CD4-positive, CD25-positive, alpha-beta regulatory T cell (primary cell): ENCODE measurements at places on chromosomes 3 and 15. TPM values are rescaled to one million over a fixed set of nuclear protein-coding genes. Genes with fewer than 3 reads are reported as not detected.

ERICH6 gene
- not detected for total RNA-seq

GHSR gene
- total RNA-seq: not detected

IGDCC3 gene
- total RNA-seq: not detected

ISL2 gene
- 1.4 TPM for total RNA-seq

NANOGP8 gene
- total RNA-seq: not detected

LRRC49 gene
- not detected for total RNA-seq

- H3K4me1 ChIP-seq: no peaks in the 10 kb centered on the region
- H3K27ac ChIP-seq: no peak overlapping the region
- peaks cover 9% of the 10 kb centered on the region for H3K36me3 ChIP-seq
- H3K4me3 ChIP-seq: no peak overlapping the region
- H3K27me3 ChIP-seq: no peaks in the 10 kb centered on the region
- no peak for DNase-seq
Observed at GRCh38 chr15:67570875-67571647, 28.6 kb downstream of the MAP2K5 start.

- H3K4me1 ChIP-seq: peaks cover 30% of the 10 kb centered on the region
- DNase-seq: peak; percentile 68
- H3K36me3 ChIP-seq: no peaks in the 10 kb centered on the region
- H3K4me3 ChIP-seq: no peak overlapping the region
Observed at GRCh38 chr3:107988460-107989175, 102.2 kb downstream of the CD47 start.

DNA sequence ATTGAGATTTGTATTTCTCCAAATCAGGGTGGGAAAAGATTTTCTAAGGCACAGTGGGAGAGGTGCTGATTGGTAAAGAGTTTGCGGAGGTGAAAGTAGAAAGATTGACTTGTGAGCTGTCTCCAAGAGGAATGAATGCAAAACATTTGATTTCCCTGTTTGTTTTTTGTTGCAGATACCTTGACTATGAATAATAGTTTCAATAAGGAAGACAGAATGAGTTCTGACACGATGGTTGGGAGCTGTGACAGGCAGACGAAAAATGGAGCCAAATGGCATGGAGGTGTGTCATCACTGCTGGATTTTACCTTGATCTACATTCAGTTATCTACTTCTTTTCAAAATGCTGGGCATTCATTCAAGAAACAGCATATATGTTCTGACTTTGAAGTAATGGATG is 145.1 kb downstream of the NFKBIZ start:
- H3K27ac ChIP-seq: no peak overlapping the region
- DNase-seq: no peak

GRCh38 chr15:38898236-38898635 is 333.6 kb upstream of the RASGRP1 start:
- DNase-seq: no peak
- no peak overlapping the region for H3K27ac ChIP-seq
- no peaks in the 10 kb centered on the region for H3K4me1 ChIP-seq
- no peak overlapping the region for H3K4me3 ChIP-seq
- H3K27me3 ChIP-seq: no peaks in the 10 kb centered on the region
- H3K36me3 ChIP-seq: no peaks in the 10 kb centered on the region

DNA sequence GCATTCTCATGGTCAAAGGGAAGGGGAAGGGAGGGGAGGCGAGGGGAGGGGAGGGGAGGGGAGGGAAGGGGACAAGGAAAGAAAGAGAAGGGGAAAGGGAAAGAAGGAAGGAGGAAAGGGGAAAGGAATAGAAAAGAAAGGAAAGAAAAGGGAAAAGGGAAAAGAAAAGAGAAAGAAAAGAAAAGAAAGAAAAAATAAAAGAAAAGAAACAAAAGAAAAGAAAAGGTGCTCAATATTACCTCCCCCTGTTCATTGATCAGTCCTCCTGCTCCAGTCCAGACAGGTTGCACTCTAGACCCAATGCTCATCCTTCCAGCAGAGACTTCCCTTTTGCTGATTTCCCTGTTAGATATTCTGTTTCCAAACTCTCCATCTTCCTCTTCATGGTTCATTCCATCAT is 18.0 kb upstream of the OR5K3 start:
- H3K4me3 ChIP-seq: no peak overlapping the region
- no peak overlapping the region for H3K27ac ChIP-seq
- H3K36me3 ChIP-seq: no peaks in the 10 kb centered on the region
- DNase-seq: no peak
- H3K4me1 ChIP-seq: no peaks in the 10 kb centered on the region
- H3K27me3 ChIP-seq: peaks cover 3% of the 10 kb centered on the region

GRCh38 chr15:39110746-39111145 is 470.1 kb upstream of the THBS1 start:
- peaks cover 2% of the 10 kb centered on the region for H3K27me3 ChIP-seq
- no peak for DNase-seq
- no peak overlapping the region for H3K27ac ChIP-seq

GRCh38 chr3:38984110-38984509 is 67.6 kb downstream of the SCN11A start:
- H3K27ac ChIP-seq: no peak overlapping the region
- no peak for DNase-seq
- peaks cover 2% of the 10 kb centered on the region for H3K27me3 ChIP-seq
- H3K4me1 ChIP-seq: no peaks in the 10 kb centered on the region

DNA sequence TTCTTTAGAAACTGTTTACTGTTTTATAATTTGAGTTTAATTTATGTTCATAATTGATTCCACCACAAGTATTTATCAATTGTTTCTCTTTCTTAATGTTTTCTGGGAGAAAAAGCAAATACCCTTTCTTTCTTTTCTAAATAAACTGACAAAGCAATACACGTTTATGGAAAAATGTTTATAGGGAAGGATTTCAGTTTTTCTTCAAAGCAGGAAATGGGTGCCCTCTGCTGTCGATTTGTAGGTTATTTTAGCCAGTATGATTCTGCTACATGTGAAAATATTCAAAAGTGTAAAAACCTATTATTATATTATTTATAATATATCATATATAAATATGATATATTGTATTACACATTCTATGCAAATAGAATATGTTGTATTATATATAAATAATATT is 921.0 kb upstream of the ROBO1 start:
- DNase-seq: no peak
- H3K4me1 ChIP-seq: no peaks in the 10 kb centered on the region
- no peak overlapping the region for H3K27ac ChIP-seq
- H3K27me3 ChIP-seq: no peaks in the 10 kb centered on the region
- H3K36me3 ChIP-seq: no peaks in the 10 kb centered on the region

DNA sequence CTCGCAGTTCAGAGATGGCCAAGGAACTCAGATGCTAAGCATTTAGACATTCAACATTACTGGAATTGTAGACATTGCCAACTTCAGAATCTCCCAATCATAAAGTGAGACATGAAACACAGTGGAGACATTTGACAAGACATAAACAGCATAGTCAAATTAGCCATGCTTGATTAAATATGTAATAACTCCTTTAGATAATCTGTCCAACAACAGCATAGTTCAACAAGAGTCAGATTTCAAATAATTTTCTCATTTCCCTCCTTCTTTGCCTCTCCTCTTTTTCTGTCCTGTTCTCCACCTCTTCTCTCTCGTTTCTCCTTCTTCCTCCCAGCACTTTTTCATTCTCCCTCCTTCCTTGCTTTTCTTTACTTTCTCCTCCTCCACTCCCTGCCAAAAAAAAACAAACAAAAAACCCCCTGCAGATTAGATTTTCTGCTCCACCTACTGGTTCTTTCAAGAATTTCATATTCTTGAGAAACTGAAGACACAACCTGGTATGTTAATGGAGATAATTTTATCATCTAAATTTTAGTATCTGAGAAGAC is 20.2 kb downstream of the CPOX start:
- peaks cover 15% of the 10 kb centered on the region for H3K4me1 ChIP-seq
- DNase-seq: no peak

GRCh38 chr3:279325-279724 is 82.8 kb downstream of the CHL1 start:
- H3K4me3 ChIP-seq: no peak overlapping the region
- H3K4me1 ChIP-seq: no peaks in the 10 kb centered on the region
- no peaks in the 10 kb centered on the region for H3K36me3 ChIP-seq
- no peaks in the 10 kb centered on the region for H3K27me3 ChIP-seq
- DNase-seq: no peak

DNA sequence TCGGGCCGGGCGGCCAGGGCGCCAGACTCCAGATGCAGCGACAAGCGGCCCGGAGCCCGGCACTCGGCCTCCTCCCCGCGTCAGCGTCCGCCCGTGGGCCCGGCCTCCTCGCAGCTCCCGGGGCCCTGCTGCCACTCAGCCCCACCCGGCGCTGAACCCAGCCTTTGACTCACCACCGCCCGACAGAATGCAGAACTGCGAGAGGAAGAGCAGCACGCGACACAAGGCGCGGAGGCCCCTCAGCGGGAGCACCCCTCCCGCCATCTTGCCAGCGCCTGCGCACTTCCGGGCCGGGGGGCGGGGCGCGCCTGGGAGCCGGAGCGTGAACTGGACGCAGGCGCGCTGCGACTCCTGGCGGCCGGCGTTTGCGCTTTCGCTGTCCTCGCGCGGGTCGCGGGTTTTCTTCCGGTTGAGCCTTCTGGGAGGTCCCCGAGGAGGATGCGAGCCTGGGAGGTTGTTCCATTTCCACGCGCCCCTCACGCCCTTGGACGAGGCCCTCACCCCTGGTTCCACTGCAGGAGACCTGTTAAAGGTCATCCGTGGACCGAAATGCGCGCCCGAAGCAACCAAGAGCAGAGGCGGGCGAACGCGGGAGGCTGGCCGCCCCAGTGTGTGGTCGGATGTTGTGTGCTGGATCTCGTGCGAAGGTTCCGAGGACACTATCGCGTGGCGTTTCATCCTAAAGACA is at the start of gene TM2D3:
Gene TM2D3, minus strand, starts transcription at position 284 of the 688 bp plus-strand sequence. Its CDS starts 20 bp downstream, at position 264.
- H3K4me1 ChIP-seq: peaks cover 39% of the 10 kb centered on the region
- H3K27ac ChIP-seq: peak within 1 kb of the TSS; percentile 95
- DNase-seq: peak; percentile 92
- peak within 1 kb of the TSS; percentile 97 for H3K4me3 ChIP-seq
- H3K36me3 ChIP-seq: peaks cover 32% of the 10 kb centered on the region

- H3K4me3 ChIP-seq: no peak overlapping the region
- H3K27me3 ChIP-seq: no peaks in the 10 kb centered on the region
- H3K36me3 ChIP-seq: no peaks in the 10 kb centered on the region
Observed at GRCh38 chr3:104474011-104474410, 892.7 kb upstream of the ALCAM start.
